ENCODE measurements at places on chromosomes 11 and 22.

- DNase-seq: no peak
Observed at GRCh38 chr11:17766073-17766359, 31.4 kb downstream of the KCNC1 start.

DNA sequence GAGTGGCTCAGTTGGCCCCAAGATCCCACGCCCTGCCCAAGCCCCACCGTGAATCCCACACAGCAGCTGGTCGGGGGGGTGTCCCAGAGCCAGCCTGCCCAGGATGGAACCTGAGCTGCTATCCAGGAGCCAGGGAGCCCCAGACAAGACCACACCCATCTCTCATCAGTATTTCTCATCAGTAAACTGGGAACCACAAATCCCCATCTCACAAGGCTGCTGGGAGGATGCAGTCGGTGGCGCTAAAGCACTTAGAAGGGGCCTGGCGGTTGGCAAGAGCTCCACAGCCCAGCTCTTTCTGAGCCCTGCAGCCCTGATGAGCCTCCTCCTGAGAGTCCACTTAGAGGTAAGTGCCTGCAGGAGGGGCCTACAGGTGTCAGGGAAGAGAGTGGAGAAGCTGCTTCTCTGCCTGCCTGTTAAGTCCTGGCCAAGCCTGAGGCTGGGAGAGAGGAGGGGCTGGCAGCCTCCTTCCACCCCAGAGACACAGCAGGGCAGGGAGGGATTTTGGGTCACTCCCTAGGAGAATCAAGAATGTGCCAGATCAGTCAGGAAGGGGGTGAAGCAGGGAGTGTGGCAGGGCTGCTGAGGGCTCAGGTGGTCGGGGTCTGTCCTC, 6.1 kb downstream of the FADS3 start:
- no peak for DNase-seq

GRCh38 chr11:12560861-12561260, 113.4 kb upstream of the TEAD1 start:
- no peak for DNase-seq

GRCh38 chr22:50305393-50305922, 2.0 kb downstream of the PLXNB2 start:
- DNase-seq: no peak

GRCh38 chr11:113529606-113530005, 54.4 kb upstream of the DRD2 start:
- no peak for DNase-seq

GRCh38 chr11:64284048-64284961, at the start of gene BAD:
Gene BAD, minus strand, starts transcription at chr11:64284665. Its CDS starts 297 bp downstream, at chr11:64284368.
- DNase-seq: peak; percentile 84

DNA sequence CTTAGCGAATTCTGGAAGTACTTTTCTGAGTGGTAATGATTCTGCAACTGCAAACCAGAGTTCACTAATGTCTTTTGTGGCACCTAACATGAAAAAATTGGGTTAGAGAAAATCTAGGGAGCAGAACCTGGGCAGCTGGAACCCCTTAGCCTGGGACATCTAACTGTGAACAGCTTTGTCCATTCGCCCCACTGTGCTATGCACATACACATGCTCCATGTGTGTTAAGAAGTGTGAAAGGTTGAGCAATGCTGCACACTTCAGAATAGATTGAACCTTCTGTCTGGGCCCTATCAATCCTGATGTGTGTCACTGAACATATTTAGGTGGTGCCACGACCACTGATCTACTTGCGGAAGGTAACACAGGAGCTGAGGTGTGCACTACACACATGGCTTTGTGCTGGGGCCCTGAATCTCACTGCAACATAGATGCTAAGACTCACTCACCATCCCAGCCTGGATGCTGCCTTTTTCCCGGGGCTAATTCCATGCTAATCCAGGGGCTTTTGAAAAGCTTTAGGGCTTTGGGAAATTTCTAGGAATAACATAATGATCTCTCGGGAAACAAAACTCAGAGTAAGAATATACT, 976.2 kb downstream of the NTM start:
- DNase-seq: no peak

DNA sequence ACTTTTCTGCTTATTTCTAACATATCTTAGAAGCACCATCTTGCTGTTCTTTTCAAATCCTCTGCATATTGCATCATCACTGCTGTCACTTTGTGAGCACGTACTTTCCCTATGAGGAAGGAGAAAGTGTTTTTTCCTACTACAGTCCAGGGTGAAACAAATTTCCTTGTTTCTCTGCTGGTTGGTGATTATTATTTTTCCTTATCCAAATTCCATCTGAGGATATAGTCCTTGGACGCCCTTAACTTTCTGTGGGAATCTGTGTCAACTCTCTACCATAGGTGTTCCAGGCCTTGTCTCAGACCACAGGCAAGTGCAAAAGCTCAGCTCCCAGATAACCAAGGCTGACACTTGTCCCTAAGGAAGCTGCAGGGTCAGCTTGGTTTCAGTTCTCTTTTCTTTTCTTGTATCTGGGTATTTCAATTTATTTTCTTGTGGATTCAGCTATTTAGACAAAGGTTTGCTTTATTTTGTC, 29.4 kb upstream of the LYVE1 start:
- DNase-seq: no peak

DNA sequence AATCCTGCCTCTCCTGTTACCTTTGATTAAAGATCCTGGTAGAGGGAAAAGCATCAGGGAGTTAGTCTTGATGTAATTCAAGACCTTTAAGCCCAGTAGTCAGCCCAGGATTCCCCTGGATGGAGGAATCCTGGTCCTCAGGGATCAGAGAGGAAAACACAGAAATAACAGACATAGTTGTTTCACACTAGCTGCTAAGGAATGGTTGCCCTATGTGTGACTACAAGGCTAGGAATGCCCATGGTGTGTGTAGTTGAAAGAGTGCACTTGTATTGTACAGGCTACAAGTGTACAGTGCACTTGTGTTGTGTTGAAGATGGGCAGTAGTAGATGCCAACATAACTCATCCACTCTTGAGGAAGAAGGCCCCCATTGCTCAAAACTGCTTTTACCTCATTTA, 226.8 kb downstream of the AASDHPPT start:
- DNase-seq: no peak

- DNase-seq: no peak
Observed at GRCh38 chr11:131690362-131690761, 319.9 kb downstream of the NTM start.

- no peak for DNase-seq
Observed at GRCh38 chr11:36086366-36086765, 142.5 kb downstream of the LDLRAD3 start.

DNA sequence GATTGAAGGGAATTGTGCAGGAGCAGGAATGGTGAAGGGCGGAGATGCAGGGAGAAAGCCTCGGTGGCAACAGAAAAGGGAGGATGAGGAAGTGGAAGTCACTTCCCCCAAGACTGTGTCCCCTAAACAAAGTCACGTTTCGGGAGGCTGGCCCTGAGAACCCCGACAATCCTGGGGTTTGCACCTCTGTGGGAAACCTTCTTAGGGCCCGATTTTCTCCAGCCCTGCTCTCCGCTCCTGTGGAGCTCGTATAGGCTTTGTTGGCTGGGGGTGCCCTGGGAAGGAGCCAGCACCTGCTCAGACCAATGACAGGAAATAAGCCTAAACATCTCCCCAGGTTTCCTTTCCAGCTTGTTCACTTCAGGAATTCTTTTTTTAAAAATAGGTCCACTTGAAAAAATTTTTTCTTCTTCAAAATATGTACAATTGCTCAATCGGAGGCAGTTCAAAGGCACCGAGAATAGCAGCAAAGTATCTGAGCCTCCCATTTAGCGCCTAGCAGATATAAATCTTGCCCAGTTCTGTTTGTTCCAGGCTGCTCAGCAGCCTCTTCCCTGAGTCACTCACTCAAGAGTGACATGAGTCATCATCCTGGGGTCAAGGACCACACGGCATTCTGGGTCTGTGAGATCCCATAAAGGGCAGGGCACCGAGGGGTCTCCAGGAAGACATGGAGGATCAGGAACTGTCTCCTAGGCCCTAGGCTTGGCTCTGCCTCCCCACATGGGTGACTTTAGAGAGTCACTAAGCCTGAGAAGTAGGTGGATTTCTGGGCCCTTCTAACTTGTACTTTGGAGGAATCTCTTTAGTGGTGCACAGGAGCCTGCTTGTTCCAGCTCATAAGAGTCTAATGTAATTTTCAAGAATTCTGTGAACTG, 34.0 kb downstream of the IRAG1 start:
- DNase-seq: no peak

DNA sequence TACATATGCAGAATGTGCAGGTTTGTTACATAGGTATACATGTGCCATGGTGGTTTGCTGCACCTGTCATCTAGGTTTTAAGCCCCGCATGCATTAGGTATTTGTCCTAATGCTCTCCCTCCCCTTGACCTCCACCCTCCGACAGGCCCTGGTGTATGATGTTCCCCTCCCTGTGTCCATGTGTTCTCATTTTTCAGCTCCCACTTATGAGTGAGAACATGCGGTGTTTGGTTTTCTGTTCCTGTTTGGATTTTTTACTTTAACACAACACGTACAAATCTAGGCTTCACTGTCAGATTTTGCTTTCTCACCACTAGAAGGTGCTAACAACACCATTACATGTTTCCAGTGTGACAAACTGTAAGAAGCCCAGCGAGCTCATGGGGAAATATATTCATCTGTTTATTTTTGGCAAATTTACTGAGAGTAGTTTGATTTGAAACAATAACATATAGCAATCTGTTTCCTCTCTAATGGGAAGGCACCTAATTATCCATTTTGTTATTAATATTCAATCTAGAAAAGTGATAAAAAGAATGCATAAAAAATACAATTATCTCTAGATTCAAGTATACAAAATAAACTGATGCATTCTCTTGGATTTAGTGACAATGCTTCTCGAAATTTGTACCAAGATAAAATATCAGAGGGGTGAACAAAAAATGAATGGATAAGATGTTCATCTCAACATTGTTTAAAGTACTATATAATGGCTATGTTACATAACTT, 23.2 kb upstream of the BIRC3 start:
- no peak for DNase-seq

GRCh38 chr11:119362741-119363080, 16.2 kb upstream of the MFRP start:
- DNase-seq: no peak

DNA sequence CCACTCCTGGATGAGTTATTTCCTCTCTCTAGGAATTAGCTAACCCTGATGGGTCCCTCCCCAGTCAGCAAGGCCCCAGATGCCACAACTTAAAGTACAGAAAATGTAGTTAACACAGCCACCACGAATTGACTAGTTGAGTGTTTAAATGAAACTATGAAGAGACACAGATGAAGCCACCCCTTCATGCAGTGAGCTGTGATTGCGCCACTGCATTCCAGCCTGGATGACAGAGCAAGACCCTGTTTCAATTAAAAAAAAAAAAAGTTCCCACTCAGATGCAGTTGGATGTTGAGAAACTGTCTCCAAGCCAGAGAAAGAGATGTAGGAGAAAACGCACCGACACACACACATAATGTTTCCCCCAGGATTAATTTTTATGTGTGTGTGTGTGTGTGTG, 53.3 kb downstream of the SCN3B start:
- no peak for DNase-seq

DNA sequence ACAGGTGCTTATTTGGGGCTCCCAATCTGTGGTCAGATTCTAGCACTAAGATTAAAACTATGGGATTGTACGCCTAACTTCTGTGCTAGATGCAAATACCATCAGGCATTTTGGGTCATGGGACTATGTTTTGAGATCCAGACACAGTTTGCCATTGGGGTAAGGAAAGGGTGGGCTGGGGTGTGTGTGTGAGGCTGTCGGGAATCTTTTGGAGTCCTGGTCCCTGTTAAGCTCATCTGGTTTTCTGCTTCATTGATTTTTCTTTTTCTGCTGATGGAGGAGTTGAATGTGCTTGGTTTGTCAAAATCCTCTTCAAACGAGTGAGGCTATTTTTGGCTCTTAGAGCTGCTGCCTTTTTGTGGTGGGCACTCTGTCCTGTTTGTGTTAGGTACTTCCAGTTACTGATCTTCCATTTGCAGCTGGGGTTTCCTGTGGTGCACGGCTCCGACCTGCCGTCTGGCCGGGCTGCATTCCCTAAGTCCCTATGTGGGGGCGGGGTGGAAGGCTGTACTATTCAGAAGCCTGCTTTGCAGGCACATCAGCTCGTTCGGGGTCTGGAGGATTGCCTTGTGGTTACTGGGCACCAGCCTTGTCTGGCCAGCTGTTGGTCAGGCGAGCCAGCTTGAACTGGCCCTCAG, 2.9 kb downstream of the BCR start:
- DNase-seq: no peak

DNA sequence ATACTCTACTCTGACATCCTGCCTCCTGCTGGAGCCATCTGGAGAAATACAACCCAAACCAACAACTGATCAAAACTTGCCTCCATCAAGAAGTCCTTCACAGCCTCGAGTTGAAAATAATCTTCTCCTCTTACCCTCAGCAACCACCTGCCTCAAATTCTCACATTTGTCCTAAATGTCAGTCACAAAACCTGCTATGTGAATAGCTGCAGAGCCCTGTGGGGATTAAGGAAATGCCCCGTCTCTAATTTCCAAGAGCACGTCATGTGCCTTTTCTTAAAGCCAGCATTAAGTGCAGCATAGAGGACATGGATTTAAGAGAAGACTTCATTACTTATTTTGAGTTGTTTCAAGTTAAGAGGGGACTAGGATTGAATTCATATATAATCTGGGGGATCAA, 105.9 kb downstream of the TRPC6 start:
- DNase-seq: no peak

GRCh38 chr11:43234881-43235280, 76.9 kb upstream of the API5 start:
- no peak for DNase-seq

- DNase-seq: no peak
Observed at GRCh38 chr11:17720796-17721171, 1.4 kb downstream of the MYOD1 start.

DNA sequence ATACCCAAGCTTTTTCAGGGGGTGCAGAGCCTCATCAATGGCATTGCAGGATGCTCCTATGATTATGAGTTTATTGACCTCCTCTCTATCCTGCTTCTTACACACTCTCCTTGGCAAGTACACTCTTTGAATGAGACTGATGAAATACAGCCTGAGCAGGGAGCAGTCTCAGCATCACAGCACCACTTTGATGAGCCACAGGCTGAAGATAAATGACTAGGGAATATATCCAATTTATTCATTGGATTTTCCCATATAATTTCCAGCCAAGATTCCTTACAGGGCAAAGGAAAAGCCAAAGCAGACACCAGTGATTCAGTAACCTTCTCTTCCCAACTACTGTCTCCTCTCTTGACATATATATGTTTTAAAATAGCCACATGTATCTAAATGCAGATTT, 79.2 kb downstream of the CASP12 start:
- DNase-seq: no peak

- no peak for DNase-seq
Observed at GRCh38 chr11:5420993-5421392, 918 bp upstream of the OR51Q1 start.

- DNase-seq: no peak
Observed at GRCh38 chr11:120667281-120667680, 155.7 kb downstream of the GRIK4 start.

All from left renal cortex interstitium (tissue), 4 donors.